CMK (cell line): ENCODE measurements at places on chromosomes 1 and 21.
A peak's percentile ranks its signal among the peaks of the same experiment; 100 is the strongest.

GRCh38 chr1:42913426-42914091 is 45.1 kb downstream of the SLC2A1 start:
- DNase-seq, result peak; percentile 56

DNA sequence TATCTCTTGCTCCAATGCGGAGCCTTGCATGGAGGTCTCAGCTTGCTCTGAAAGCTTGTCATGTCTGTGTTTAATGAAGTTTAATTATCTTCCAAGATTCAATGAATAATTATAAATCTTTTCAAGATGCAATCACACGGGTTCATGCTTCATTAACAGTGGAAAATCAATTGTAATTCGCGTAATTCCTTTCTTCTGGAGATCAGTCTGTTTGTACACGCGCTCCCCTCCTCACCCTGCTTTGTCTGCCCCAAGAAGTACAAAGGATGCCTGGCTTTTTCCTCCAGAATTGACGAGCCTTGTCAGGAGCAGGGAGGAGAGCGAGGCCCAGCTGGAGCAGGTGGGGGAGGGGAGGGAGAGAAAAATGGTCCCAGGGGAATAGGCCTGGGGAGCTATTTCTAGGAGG is 65.0 kb upstream of the DISP3 start:
- no peak for DNase-seq

DNA sequence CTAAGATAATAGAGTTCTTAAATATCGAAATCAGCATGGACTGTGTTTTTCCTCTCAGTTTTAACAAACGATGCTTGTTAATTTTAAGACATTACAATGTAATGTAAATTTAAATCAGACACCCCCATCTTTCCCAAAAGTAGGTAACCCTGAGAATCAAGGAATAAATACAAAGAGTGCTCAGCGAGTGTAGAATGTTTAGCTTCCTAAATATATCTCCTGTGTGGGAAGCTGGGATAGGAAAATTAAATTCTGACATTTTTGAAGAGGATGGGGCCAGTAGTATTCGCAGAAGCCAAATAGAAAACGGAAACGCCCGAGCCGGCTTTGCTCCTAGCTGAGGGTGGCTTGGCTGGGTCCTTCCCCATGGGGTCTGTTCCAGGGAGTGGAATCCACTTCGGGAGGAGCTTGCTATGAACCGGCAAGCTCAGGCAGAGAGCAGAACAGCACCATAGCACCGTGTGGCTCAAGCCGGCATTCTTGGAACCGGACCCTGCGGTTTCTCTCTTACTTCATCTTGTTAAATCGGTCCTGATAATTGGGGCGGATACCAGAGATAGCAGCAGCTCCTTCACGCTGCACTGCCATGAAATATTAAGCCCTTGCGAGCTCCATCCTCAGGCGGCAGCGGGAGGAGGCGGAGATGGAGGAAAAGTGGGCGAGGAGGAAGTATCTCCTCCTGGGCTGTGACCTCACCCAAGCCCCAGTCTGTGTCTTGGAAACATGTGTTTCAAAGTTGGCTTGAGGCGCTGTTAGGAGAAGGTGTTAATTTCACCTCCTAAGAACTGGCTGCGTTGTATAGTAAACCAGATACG is 24.9 kb downstream of the MAP3K7CL start:
- no peak for DNase-seq

DNA sequence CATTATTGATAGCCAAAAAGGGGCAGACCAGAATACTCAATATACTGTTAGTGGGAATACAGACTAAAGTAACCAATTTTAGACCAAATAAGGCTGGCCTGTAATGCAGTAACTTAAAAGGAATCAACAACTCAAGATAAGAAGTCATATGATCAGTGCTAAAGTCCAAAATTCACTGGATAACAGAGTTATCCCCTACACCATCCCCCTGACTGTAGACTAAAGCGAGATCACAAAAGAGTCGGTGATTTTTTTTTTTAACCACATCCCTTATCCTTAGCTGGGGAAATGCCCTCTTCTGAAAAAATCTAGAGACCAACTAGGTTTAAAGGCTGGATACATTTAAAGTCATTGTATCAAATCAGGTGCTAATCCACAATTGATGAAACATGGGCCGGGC is 7.7 kb downstream of the UBR4 start:
- DNase-seq, result no peak

GRCh38 chr1:26723013-26723991 is 27.5 kb downstream of the ARID1A start:
- peak; percentile 79 for DNase-seq
